ENCODE measurements at places on chromosomes 3 and 15.

- DNase-seq, result no peak
Measured at GRCh38 chr3:159488602-159489001, 500.0 kb upstream of the IL12A start.

DNA sequence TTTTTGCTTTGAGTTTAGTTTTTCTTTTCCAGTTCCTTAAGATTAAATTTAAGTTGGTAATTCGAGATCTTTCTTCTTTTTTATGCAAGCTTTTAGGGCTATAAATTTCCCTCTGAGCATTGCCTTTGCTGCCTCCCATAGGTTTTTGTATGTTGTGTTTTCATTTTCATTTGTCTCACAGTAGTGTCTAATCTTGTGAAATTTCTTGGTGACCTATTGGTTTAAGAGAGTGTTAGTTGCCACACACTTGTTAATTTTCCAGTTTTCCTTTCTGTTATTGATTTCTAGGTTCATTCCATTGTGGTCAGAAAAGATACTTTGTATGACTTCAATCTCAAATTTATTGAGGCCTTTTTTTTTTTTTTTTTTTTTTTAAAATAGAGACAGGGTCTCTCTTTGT lies 18.3 kb upstream of the IL20RB start:
- DNase-seq, result no peak

DNA sequence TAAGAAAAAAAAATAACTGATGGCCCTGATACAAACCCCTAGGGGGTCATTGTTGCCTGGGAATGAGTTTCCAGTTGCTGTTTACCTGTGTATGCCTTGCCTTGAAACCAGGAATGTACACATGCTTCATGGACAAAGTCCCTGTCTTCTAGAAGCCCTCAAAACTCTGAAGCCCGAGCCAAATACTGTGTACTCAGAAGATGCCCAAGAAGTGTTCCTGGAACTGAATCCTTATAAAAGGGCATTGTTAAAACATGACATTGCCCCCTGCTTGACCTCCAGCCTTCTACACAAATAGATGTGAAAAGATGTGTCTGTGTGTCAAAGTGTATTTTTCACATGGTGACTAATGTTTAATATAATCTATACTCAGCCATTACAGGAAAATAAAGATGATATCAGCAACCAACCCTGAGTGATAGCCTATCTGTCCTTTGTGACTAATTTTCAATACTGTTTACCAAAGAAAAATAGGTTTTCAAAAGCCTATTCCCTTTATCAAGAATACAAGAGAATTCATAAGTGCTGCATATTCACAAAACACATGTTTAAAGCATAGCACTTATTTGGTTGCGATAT lies 325.9 kb downstream of the MECOM start:
- DNase-seq, result no peak

DNA sequence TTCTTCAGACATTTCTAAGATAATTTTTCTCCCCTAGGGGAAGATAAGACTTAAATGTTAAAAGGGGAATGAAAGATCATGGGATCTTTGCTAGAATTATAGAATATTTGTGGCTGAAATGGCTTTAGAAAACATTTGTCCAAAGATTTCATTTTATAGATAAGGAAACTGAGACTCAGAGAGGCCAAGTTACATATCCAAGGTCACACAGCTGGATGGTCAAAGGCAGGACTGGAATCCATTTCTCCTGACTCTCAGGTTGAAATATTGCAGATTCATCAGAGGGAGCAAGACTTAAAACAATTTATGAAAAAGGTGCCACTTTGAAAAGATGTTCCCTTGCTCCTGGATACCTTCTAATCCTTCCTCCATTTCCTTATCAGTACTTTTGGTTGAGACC lies 19.5 kb upstream of the LEKR1 start:
- no peak for DNase-seq

DNA sequence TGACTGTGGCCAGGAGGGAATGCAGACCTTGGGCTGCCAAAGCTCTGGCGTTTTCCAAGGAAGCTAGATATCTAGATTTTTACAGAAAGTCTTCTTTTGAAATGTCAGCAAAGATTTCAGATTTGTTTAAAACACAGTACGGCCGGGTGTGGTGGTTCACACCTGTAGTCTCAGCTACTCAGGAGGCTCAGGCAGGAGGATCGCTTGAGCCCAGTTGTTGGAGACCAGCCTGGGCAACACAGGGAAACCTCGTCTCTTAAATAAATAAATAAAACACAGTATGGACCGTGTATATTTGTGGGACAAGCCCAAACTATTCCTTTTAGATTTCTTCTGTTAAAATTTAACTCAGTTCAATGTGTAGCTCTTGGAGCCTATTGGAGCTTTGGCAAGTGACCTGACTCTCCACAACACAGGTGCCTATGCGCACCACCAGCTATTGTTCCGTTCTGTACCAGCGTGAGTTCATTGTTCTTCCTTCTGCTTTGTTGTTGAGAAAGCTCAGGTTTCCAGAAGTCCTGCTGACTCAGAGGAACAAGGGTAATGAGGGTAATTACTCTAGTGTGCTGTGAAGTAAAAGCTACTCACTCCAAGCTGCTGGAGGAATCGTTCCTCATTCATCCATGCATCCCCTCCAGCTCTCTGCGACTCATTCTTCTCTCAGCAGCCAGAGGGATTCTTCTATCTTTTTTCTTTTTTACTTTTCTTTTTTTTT lies 73.1 kb upstream of the SLC6A6 start:
- peak; percentile 82 for DNase-seq

GRCh38 chr3:945738-946137 lies 147.1 kb upstream of the CNTN6 start:
- no peak for DNase-seq

- no peak for DNase-seq
Measured at GRCh38 chr3:13764161-13764560, 115.7 kb downstream of the WNT7A start.

DNA sequence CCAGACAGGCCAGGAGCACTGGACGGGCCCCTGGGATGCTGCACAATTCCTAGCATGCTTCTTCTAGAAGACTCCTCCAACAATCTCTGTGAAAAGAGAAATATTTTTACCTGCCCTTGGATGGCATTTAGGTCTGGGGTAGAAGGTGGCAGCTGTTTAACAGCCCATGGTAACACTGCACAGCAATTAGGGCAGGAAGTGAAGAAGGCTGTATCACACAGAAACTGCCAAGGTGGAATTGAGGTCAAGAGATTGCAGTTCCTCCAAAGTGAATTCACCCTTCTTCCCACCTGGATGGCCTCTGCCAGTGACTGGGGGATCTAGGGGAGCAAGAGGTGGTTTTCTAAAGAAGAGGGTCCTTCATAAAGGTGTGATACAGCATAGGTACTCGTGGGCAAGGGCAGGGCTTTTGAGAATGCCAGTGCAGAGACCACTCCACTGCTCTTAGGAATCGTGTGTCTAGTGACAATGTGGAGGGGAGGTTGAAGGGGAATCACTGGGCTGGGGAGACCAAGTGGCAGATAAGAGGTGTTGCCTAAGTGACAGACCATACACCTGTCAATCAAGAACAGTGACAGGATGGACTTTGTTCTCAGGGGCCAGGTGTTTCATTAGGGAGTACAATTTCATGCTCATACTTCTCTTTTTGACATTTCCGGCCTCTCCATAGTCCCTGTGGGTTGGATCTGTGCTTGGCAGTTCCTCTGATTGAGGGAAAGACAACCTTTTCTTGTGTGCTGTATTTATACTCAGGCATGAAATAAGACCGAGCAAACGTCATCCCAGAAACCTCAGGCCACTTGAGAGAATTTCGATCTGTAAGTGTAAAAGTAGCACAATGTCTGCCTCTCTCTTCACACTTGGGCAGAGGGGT lies 83.5 kb upstream of the BCL6 start:
- DNase-seq, result no peak

DNA sequence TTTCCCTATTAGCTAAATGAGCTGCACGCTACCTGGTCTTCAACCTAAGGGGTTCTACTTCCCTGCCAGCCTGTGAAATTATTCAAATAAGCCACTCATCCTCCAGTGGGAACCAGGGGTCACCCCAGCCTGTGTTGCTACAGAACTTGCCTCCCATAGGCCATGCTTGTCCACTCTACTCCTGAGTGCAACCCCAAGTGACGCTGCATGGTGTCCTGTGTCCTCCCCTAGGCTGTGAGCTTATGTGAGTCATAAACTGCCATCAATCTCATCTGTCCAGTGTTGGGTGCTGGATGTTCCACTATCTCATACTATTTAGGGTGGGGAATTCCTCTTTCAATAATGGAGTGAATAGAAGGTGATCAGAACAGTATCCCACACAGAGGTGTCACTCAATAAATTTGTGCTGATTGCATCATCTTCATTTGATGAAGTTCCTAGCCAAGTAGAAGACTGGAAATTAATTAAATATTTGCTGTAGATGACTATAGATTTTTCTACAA lies 49.8 kb upstream of the SSR3 start:
- no peak for DNase-seq

DNA sequence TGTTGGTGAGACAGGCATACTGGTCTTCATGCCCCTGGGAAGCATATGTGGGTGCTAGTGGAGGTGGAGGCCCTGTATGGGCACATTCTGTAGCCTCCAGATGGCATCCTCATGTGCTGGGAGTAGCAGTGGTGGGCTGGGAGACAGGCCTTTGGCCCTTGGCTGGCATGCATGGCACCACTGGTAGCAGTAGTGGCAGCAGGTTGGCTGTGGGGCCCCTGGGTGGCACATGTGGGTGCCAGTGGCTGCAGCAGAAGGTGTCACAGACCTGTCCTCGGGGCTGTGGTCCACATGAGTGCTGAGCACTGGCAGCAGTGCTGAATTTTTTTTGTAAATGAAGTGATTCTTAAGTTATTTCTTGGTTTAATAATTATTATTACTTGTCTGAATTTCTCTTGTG lies 71.2 kb downstream of the TNFAIP8L3 start:
- DNase-seq, result no peak

GRCh38 chr3:107855710-107856109 lies 235.1 kb downstream of the CD47 start:
- no peak for DNase-seq

DNA sequence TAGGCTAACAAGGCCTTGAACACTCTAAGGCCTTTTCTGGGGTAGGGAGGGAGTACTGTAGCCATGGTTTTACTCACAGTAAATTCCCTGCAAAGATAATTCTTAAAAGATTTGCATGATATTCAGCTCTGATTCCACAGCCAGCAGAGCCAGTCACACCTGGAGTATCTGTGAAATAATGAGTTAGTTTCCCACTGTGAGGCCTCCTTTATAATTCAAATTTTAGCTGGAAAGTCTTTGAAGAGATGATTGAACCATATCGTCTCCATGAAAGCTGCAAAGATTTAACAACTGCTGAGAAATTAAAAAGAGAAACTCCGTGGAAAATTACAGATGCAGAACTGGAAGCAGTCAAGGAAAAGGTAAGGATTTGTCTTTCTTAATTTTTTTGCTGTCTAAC lies 32.3 kb upstream of the DUT start:
- no peak for DNase-seq

GRCh38 chr3:14799146-14799545 lies 19.6 kb upstream of the FGD5 start:
- no peak for DNase-seq

DNA sequence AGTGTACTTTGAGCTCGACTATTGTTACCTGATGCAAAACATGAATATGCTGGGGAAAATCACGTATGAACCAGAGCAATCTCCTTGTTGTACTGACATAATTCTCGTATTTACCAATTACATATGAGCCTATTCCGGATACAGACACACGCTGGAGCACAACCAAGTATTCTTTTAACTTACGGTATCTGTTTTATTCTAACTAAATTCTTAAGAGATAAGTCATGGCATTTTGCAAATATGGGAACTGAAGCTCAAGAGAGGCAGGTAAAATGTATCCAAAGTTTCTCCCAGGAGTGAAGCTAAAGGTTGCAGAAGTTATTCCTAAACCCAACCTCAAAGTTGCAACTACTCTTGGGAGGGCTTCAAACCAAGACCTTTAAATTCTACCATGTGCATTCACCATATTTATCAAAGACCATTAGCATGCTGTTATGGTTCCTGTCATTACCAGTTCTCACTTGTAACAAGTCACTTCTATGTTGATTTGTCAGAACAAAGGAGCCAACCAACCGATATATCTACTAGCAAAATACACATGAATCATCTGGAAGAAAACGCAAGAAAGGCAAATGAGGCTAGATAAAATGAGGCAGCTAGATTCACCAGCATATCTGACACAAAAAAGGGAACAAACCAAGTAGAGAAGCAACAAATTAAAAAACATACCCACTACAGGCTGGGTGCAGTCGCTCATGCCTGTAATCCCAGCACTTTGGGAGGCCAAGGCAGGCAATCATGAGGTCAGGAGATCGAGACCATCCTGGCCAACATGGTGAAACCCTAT lies 17.8 kb downstream of the TBL1XR1 start:
- no peak for DNase-seq

GRCh38 chr3:127194601-127195187 lies 1.8 kb downstream of the PRR23E start:
- DNase-seq, result no peak

GRCh38 chr3:7201784-7202183 lies 340.9 kb downstream of the GRM7 start:
- no peak for DNase-seq

DNA sequence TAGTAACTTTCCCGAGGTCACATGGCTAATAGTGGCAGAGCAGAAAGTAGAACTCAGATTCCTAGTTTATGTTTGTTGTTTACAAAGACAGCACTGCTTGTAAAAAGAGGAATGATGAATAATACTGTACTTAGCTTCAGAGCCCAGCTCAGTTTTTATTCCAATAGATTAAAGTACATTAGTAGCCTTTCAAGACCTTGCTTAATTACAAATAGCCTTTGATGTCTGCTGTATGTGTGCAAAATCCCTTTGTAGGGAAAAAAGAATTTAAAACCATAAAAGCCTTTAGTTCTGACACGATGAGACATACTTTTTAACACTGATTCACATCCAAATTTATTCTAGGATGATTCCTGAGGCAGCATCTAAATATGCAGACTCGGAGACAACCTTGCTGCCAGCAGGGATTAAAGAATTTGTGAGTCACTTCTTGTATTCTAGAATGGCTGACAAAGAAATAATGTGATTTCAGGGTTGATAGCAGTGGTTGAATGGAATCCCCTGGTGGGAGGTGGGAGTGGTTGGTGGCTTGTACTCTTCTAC lies 324.2 kb upstream of the TGFBR2 start:
- DNase-seq, result no peak

- DNase-seq, result no peak
Measured at GRCh38 chr3:110494093-110494490, 577.5 kb upstream of the NECTIN3 start.

DNA sequence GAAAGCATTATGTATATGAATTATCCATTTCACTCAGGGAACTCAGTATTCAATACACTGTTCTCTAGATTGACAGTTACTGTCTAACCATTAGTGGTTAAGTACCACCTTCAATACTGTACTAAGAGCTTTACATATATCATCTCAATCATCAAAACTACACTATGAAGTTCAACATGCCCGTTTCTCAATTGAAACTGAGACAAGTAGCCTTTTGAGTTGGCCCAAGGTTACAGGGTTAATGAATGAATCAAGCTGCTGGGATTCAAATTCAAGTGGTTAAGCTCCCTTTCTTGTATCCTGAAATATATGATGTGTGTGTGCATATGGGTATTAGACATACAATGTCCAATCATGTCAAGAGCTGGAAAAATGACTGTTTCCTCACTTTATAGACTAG lies 5.8 kb downstream of the TASOR start:
- no peak for DNase-seq
